ENCODE measurements at places on chromosomes 1 and 21. TPM values are rescaled to one million over a fixed set of nuclear protein-coding genes. Genes with fewer than 3 reads are reported as not detected.

Gene CYYR1
- total RNA-seq, result 44.6 TPM

Gene SLC45A1
- total RNA-seq, result 1.4 TPM

Gene ZNF648
- 0.33 TPM for total RNA-seq

Gene SLAMF9
- total RNA-seq, result 0.34 TPM

Gene CD2
- total RNA-seq, result 23.5 TPM

Gene CYP4A11
- total RNA-seq, result 0.14 TPM

Gene KANK4
- total RNA-seq, result 1.0 TPM

Gene RPE65
- not detected for total RNA-seq

Gene ANGPTL3
- total RNA-seq, result not detected

Gene AMY1C
- not detected for total RNA-seq

Gene DOP1B
- 13.7 TPM for total RNA-seq
